ENCODE measurements at places on chromosomes 5 and 9.

GRCh38 chr5:161403996-161404395 is 142.5 kb downstream of the GABRB2 start:
- no peak for DNase-seq

DNA sequence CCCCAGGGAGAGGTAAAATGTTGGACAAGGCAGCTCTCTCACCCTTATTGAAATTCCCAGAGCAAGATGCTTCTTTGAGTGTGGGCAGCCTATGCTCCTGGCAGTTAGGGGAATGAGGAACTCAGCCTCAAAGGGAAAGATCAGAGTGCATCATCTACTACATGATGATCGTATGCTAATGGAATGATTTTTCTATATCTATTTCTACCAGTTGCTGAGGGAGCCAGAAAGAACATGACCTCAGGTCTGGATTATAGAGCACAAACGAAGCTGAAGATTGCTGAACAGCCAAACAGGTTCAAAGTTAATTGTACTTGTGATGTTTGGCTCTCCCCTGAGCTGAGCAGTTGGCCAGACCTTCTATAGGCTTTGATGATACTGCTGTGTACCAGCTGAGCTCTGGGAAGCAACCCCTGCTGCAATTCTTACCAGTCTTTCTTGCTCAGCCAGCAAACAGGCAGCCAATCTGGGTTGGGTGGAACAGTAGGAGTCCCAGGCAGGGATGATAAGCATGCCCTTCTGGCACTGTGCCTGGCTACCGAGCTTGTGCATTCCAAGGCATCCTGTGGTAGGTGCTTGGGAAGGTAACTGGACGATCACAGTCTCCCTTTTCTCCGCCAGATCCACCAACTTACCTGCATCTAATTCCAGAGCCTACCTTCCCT is 10.3 kb upstream of the FBXL7 start:
- DNase-seq = no peak

- DNase-seq = no peak
Observed at GRCh38 chr5:80895523-80895922, 64.6 kb upstream of the RASGRF2 start.

- DNase-seq = no peak
Observed at GRCh38 chr5:165209101-165209727, 1703.8 kb downstream of the MAT2B start.

DNA sequence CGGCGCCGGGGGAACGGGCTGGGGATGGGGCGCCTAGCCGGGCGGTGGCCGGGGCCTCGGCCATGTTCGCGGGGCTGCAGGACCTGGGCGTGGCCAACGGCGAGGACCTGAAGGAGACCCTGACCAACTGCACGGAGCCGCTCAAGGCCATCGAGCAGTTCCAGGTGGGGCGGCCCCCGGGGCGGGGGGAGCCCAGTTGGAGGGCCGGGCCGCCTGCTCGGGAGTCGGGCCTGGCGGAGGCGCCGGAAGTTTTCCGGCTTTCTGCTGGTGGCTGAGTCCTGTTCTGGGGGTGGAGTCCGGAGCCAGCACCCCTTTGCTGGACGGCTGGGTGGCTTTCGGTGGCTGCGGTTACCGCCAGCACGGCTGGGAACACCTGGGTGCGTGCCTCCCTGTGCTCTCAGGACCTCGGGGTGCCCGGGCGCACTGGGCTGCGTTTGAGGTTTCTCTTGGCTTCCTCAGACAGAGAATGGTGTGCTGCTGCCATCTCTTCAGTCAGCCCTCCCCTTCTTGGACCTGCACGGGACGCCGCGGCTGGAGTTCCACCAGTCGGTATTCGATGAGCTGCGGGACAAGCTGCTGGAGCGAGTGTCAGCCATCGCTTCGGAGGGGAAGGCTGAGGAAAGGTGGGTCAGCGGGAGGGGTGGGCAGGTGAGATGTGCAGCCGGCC is 454 bp downstream of the NELFB start:
- no peak for DNase-seq

- DNase-seq = no peak
Observed at GRCh38 chr5:32029261-32029660, 144.9 kb downstream of the GOLPH3 start.

DNA sequence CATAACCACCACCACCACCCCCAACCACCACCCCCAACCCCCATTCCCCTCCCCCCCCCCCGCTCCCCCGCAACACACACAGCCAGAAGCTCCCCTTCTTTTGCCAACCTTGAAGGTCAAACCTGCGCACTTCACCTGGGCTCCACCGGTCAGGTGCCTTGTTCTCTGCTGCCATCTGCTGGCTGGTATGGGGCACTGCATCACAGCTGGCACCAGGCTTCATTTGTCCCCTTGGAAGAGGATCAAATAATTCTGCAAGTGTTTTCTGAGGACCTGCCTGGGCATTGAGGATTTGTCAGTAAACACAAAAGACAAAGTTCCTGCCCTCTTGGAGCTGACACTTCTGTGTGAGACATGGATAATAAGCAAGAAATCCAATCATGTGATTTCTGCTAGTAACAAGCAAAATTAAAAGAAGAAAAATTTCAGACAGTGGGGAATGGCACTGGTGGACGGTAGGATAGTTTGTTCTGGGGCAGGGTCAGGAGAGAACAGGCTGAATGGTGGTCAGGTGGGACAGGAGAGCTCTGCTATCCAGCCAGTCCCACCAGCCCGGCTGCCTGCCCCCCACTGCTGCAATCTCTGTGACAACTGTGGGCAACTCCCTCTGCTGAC is 55.6 kb upstream of the LMX1B start:
- DNase-seq = no peak

- DNase-seq = no peak
Observed at GRCh38 chr9:108786901-108787689, 68.7 kb downstream of the ACTL7B start.

- DNase-seq = no peak
Observed at GRCh38 chr9:81071108-81071507, 618.2 kb downstream of the TLE1 start.

- no peak for DNase-seq
Observed at GRCh38 chr5:170882345-170882744, 20.5 kb downstream of the RANBP17 start.

DNA sequence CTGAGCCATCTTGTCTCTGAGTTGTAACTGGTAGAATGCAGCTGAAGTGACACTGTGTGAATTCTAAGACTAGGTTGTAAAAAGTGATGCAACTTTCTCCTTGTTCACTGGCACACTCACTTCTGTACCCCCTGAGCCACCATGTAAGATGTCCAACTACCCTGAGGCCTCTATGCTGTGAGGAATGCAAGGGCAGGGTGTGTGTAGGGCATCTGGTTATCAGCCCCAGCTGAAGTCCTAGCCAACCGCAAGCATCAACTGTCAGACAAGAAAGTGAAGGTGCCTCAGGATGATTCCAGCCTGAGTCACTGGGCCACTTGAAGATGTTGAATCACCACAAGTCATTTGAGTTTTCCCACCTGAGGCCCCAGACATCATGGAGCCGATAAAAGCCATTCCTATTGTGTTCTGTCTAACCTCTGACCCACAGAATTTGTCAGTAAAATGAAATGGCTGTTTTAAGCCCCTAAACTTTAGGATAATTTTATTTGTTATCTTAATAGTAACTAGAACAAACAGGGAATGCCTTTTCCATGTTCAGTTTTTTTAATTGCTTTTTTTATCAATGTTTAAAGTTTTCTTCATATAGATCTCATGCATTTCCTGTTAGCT is 18.7 kb upstream of the RHOBTB3 start:
- DNase-seq = no peak

DNA sequence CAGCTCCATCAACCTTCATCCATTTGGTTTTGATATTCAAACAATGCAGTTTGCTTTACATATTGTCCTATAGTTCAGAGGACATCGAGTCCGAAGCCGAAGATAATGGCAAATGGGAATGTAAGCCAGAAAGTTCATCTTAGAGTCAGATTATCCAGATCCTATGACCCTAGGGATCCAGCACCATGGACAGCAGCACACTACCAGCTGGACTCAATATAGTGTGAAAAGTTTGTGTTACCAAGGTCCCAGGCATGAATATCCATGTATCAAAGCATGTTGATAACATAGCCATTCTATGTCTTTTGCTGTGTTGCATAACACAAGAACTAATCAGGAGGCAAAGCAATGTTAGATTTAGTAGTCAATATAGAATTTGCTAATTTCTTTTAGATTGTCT is 46.3 kb downstream of the FSTL4 start:
- DNase-seq = no peak

DNA sequence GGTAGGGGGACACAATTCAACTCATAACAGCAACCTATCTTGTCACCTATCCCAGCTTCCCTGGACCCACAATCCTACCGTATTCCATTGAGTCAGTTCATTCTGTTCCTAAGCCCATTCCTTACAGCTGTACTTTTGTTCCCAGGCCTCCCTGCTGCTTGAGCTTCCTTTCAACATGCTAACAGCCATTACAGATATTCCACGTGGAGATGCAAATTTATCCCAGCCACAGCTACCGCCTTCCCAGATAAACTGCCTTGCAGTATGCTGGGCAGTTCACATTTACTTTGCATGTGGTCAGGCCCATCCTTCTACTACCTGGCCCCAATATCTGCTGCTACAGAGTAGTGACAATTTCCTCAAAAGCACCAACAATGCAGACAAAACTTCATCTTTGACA is 23.0 kb downstream of the RIGI start:
- no peak for DNase-seq

GRCh38 chr9:91732187-91733005 is 217.6 kb downstream of the ROR2 start:
- DNase-seq = no peak

Data from GOT3 (cell line).